ENCODE measurements at places on chromosomes 7 and 10.

DNA sequence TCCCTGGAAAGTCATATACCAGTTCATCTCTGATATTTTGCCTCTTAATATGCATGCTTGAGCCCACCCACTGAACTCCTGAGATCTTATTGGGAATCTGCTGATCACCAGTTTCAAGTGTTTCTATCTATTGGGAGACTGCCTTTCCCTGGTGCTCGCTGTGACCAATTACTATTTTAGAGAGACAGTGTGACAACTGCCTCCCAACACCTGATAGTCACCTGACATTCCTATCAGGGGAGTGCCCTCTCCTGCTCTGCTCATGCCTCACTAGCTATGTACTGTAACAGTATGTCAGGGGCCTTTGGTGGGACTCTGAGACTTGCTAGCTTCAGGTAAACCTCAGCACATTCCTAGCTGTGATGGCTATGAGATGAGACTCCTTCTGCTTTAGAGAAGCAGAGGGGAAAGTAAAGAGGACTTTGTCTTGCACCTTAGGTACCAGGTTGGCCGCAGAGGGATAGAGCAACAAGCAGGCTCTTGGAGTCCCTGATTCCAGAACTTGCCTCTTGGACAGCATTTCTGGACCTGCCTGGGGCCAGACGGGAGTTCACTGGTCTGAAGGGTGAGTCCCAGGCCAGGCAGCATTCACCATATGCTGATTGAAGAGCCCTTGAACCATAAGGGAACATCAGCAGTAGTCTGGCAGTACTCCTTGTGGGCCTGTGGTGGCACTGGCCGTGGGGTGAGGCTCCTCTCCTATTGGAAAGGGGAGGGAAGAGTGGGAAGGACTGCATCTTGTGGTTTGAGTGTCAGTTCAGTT, 34.4 kb upstream of the ARHGAP12 start:
- DNase-seq: no peak

- DNase-seq: no peak
These were observed 143.0 kb upstream of the NRBF2 start for GRCh38 chr10:62990126-62990525.

DNA sequence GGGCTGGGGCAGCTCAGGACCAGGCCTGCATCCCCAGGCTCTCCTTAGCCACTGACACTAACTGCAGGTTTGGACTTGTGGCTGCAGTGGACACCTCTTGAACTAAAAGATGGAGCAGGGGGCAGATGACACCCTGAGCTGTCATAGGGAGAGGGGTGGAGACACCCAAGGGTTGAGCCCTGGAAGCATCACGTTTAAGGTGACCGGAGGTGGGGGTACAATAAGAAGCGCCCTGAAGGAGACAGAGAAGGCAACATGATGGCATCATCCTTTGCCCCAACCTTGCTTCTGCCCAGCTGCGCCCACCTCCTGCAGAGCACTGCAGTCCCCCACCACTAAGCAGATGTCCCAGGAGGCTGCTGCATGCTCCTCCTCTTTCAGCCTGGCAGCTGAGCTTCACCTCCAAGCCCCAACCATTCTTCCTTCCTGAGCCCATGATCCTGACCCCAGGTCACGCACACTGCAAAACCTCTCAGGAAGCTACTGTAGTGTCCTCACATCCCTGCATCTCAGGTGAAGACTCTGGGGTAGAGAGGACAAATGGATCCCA, 25.5 kb downstream of the OGDHL start:
- no peak for DNase-seq

GRCh38 chr7:65463184-65463583, 89.5 kb downstream of the ZNF92 start:
- no peak for DNase-seq

GRCh38 chr10:71963351-71964097, 671 bp upstream of the CHST3 start:
- no peak for DNase-seq

DNA sequence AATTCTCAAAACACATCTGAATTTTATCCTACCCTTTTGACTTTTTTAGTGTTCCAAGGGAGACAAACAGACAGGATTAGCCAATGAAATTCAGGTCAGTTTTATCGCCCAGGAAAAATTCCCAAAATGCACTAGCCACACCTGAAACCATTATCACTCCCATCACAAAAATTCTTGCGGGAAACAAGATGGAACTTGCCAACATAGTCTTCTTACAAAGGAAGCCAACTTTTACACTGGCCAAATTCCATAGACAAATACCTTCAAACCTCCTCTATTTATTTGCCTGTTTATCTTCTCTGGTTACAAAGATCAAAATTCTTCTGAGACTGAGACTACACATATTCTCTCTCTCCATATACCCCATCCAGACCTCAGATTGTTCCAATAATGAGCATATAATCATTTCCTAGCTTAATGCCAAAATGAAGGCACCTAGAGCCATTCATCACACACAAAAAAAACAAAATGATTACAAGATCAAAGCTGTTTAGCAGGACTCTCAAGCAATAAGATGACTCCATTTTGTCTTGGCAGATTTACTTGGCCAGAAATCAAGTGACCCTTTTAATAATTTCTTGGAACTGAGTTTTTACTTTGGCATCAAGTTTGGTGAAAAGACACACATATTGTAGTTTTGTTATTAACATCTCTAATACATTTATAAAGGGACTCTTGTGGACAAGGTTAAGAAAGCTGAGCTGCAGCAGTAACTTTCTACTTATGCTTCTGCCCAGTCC, 30.2 kb downstream of the MET start:
- no peak for DNase-seq

DNA sequence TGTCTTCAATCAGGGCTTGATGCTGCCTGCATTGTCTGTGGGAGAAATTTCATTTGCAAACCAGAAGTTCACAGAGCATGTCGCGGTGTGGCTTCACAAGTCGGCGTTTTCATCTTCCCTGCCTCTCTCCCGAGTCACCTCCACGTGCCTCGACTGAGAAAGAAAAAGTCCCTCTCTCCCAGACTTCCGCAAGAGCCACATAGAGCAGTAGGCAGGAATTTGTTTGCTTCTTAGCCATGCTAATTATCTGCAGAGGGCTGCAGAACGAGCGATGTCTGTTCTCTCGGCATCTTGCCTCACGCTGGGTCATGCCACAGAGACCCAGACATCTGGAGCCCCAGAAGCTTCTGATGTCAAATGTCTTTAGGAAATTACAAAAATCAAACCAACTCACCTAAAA, 272.2 kb downstream of the TCF7L2 start:
- no peak for DNase-seq

DNA sequence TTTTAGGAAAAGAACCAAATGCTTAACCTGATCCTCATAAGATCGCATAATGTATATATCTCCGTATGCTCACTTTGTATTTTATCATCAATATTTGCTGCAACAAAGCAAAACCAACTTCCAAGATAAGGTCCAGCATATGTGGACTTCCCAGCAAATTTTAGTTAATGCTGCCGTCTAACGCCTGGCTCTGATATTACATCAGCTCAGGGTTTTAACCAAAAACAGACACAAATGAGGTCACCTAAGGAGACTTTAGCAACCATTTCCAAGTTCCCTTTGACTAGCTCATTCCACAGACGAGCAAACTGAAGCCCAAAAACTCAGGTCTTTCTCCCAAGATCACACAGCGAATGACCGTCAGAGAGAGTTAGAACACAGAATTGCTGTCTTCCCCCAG, 59.4 kb upstream of the UCN3 start:
- DNase-seq: no peak

GRCh38 chr7:64102656-64103400, 57.6 kb downstream of the ZNF727 start:
- DNase-seq: no peak

DNA sequence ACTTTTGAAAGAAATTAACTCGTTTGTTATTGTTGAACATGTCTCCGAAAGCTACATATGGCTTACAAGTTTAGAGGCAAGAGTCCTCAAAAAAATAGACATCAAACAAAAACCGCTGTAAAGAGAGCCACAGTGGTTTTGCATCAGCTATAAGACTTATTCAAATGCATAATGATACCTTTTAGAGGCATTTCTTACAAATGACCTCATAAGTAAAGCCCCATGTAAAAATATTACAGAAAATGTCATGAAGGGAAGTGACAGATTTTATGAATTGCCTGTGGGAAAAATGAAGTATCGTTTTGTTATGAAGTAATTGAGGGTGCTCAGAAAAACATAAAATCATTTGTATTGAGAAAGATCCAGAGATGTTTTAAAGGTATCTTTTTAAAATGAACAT, 598.0 kb downstream of the NXPH1 start:
- no peak for DNase-seq
